ENCODE measurements at places on chromosomes 12 and 14.

DNA sequence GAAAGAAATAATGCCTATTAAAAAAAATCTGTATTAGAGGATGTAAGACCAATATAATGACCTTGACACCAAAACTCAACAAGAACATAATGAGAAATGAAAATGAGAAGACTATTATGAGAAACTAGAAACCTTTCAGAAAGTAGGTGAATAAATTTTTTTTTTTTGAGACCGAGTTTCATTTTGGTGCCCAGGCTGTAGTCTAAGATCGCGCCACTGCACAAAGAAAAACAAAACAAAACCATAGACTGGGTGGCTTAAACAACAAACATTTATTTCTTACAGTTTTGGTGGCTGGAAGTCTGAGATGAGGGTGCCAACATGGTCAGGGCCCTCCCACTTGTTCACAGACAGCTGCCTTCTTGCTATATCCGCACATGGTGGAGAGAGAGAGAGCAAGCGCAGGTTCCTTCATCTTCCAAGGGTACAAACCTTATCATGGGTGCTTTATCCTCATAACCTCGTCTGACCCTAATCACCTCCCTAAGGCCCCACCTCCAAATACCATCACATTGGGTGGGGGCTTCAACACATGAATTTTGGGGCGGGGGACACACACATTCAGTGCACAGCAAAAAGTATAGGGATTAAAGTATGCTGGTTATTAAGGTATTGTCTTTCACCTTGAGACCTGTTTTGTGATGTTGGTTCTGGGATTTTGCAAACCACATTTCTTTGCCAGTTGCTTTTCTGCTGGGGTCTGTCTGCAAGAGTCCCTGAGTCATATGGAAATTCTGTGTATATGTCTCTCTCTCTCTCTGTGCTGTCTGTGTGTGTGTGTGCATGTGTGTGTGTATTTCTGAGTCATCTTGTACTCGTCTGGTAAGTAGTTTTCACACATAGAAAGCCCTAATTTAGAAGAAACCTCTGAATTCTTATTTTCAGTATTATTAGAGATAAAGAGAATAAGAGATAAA, 26.2 kb downstream of the ZCRB1 start:
- DNase-seq: no peak

DNA sequence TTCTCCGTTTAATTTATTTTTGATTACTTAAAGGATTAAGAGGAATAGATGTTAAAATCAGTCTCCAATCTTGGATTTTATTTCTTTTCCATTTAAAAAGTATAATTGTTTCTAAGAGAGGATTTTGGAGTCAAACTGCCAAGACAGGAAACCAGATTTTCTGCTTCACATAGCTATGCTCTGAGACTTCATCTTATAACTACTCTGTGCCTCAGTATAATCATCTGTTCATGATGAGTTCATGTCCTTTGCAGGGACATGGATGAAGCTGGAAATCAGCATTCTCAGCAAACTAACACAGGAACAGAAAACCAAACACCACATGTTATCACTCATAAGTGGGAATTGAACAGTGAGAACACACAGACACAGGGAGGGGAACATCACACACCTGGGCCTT, 9.0 kb upstream of the TAS2R31 start:
- DNase-seq: no peak

DNA sequence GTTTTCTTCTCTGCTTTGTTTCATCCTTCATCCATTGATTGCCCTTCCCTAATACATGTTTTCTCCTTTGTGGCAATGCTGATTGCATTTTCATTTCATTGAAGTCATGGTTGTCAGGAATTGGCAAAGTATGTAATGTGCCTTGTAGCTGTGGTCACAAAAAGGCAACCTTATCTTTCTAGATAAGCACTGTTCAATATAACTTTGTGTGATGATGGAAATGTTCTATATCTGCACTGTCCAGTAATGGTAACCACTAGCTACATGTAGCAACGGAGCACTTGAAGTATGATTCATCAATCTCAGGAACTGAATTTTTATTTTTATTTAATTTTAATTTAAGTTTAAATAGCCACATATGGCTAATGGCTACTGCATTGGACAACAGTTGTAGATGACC, 79.8 kb downstream of the PCNX1 start:
- DNase-seq: no peak

DNA sequence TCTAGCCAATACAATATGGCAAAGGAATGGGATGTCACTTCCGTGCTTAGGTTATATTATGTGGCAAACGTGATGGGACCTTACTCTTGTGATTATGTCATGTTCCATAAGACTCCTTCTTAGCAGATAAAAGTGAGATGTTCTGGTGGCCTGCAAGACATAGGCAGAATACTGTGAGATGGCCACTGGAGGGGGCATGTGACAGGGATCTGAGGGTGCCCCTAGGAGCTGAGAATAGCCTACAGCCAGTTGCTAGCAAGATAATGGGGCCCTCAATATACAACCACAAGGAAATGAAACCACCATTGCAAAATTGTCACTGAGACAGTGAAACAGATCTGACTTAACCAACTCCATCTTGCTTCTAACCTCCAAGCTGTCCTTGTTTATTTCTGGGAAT, 151.4 kb upstream of the SSTR1 start:
- no peak for DNase-seq

- DNase-seq: no peak
These were observed 21.1 kb downstream of the GSC start for GRCh38 chr14:94748667-94749347.

DNA sequence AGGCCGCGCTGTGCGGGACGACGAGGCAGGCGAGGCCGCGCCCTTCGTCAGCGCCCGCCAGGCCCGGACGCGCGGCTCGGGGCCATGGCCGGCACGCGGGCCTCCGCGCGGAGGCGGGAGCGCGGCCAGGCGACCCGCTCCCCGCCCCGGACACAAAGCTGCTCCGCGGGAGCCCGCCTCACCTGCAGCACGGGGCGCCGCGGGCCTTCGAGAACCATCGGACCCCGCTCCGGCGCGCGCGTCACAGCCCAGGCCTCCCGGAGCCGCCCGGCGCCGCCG, 342 bp downstream of the DICER1 start:
- no peak for DNase-seq

GRCh38 chr12:71315328-71315985, 124.1 kb upstream of the LGR5 start:
- DNase-seq: no peak

DNA sequence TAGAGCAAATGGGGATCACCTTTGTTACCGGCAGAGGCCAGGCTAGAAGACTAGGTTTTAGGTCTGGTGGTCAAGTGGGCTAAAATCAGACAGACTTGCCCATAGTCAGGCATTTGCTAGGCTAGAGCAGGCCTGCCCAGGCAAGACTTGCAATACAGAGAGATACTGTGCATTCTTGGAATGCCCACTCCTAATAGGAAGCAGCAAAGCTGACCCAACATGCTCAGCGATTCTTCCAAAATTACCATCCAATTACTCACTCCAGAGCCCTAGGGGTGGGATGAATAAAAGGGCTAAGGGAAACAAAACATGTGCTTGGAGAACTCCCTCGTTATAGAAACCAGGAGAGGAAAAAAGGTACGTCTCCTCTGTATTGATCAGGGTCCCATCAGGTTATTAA, 187.8 kb upstream of the AMIGO2 start:
- DNase-seq: no peak

- DNase-seq: no peak
These were observed 201.3 kb upstream of the RBM19 start for GRCh38 chr12:114167431-114167830.

- DNase-seq: no peak
These were observed 5.0 kb upstream of the DUSP6 start for GRCh38 chr12:89357297-89357730.

GRCh38 chr12:24470050-24470449, 478.9 kb downstream of the BCAT1 start:
- DNase-seq: no peak

DNA sequence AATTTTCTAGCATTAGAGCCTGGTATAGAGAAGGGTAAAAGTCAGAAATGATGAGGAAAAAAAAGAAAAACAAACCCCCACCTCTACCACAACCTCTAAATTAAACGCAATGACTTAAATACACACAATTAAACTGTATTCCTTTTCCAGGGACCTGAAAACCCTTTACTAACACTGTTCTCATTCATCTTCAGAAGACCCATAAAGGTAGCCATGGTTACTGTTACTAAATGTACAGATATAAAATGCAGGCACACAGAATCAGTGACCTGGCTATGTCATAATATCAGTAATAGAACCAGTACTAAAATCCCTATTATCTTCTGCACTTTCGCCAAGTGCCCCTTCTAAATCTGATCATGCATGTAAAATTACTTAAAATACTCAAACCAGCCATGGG, 1.4 kb downstream of the ACIN1 start:
- DNase-seq: no peak

DNA sequence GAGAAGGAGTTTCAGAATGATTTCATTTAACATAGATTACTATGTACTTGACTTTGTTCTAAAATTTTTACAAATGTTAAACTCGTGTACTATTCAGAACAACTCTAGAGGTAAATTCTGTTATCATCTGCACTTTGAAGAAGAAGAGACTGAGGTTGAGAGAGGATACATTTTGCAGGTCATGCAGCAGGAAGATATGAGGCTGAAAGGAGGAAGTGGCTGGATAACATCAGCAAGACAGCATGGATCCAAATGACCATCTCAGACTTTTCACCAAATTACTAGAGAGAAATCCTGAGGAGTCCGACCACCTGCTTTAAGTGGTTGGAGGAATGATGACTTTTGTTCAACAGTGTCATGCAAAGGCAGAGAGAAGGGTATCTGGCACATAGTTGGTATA, 84.9 kb downstream of the ASCL4 start:
- DNase-seq: no peak

DNA sequence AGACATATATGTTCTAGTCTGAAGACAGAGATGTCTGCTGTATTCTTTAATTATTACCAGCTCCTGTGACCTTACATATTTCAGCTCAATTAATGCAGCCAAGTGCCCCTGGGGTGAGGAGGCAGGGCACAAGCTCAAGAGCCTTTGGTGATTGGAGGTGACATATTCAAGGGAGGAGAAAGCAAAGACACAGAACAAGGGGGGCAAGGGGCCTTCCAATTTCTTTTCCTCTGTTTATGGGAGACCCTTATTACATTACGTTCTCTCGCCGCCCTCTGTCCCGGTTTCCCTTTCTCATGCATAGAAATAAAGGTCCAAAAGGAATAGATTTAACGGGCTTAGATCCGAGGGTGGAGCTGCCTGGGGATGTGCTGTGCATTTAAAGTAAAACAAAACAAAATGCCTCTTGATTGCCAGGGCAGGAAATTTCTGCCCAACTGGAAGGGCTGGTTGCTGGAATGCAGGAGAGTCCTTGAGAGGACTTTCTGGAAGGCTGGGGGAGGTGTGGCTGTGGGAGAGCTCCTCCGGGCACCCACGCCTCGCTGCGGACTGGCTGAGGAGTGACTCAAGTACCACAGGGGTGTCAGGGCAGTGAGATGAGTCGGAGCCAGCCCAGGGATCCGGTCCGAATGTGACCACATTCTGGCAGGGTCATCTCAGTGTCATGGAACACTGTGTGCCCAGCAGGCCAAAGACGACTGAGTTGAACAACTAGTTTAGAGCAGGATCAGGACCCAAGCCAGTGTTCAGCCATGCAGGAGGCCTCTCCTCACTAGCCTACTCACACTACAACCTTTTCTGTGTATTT, 32.1 kb upstream of the GSG1 start:
- peak; percentile 46 for DNase-seq

DNA sequence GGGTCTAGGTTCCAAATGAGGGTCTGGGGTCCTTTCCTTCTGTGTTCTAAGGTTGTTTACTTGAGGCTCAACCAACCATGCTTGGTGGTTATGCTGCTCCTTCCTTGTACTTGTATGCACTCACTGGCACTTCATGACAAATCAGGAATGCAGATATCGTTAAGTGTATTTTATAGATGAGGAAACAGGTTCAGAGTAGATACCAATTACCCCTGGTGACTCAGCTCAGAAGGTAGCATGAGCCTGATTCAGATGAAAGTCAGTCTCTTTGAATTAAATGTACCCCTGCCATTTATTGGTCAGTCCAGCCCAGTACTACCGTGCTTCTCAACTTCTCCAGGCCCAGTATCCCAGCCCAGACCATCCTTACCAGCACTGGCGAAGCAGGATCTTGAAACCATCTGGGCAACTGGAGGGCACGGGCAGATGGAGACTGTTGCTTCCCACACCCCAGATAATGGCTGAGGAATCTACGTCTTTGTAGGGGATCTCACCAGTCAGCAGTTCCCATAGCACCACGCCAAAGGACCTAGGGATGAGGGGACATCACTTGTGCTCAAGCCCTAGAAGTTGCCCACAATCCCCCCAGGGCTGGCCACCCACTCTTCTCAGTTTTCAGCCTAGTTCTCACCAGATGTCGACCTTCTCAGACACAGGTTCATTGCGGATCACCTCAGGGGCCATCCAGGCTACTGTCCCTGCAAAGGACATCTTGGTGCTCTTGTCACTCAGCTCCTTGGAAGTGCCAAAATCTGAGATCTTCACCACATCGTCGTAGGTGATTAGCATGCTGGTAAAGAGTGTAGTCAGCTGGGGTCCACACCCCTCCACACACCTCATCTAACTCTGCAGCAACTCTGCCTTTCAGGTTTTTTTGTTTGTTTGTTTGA, 14.3 kb downstream of the MAP3K12 start:
- no peak for DNase-seq

- DNase-seq: no peak
These were observed 78.5 kb upstream of the ZFP36L1 start for GRCh38 chr14:68871392-68871791.

- no peak for DNase-seq
These were observed 118.9 kb downstream of the SUDS3 start for GRCh38 chr12:118495296-118495695.

DNA sequence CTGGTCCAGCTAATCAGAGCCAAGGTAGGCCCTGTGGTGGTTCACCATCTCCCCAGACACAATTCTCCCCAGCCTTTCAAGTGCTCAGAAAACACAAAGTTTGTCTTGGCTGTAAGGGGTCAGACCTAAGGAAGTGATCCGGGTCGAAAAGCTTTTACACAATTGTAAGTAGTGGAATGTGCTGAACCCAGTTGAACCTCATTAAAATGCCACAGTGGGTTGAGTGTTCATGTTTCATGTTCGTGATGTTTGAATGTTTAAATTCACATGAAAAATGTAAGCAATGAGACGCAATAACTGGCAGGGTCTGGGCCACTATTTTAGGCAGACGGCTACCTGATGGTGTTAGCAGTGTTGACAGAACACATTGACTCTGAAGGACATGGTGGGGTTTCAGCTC, 60.9 kb upstream of the JDP2 start:
- DNase-seq: no peak

DNA sequence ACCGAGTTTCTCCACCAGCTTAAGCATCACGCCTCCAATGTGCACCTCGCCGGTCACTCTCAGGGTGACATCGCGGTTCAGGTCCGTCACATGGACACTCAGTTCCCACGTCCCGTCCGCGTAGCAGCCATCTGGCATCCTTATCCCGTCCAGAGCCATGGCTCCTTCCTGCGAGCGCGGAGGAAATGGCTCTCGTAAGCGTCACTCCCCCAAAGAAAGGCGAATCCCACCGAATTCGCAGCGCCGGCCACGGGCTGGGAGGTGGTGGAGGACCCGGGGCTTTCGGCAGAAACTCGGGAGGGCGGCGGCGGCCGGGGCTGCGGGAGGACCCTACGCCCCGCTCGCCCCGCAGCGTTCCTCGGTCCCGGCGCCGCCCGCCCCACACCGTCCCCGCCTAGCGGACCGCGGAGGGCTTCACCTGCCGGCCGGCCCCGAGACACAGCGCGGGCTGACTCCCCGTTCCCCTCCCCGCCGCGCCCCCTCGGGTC, 396 bp downstream of the FERMT2 start:
- peak; percentile 48 for DNase-seq

GRCh38 chr12:46460682-46461210, 88.2 kb upstream of the SLC38A2 start:
- no peak for DNase-seq

Measured in DMS79 (cell line).